NCI-H1105 (cell line): ENCODE measurements at places on chromosomes 12 and 14.

DNA sequence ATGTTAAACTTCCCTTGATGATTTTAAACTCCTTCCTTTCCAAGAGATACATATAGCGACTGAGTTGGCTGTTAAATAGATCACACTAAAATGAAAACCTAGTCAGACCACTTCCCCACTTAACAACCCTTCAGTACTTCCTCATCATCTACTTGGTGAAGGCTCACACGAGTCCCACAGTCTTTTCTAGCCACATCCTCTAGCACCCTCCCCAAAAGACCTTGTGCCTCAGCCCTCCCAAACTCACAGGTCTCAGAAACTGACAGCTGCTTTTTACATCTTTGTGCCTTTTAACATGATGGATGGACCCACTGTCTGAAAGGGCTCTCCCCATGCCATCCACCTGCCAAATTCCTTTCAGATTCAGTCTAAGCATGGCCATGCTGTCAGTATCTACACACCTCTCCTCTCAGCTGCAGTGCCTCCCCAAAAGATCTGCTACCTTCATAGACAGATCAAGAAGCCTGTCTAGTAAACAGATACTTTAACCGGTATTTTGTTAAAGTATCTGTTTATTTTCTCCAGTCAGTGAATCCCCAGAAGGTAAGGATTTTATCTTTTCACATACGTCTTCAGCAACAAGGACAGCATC lies 65.1 kb upstream of the GPHB5 start:
- no peak for DNase-seq

- no peak for DNase-seq
Measured at GRCh38 chr14:74504412-74504811, 10.8 kb downstream of the ISCA2 start.

DNA sequence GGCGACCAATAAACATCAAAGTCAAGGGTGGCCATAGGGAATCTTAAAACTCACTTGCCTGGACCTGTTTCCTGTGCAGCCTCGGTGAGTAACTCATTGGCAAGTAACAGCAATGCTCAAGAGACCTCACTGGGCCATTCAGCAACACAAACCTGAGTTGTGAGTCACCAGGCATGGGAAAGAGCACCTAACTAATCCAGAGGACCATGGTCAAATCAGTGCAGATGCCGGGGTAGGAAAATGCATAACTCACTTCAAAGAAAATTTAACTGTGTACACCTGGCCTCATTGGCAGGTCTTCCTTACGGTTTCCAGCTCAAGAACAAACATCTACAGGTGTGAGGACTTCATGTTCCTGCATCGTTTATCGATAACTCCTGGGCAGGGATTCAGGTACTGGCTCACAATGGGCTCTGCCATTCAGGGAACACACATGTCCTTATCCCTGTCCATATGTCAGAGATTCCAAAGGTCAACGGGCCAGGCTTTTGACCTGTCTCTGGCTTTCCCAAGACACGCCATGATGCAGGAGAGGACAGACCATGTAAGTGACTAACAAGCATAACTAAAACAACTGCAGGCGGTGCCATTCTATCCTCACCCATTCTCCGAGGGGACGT lies 211.8 kb downstream of the ANO2 start:
- DNase-seq = no peak

- DNase-seq = no peak
Measured at GRCh38 chr12:105334001-105334400, 3.5 kb downstream of the C12orf75 start.

GRCh38 chr12:79877246-79877645 lies 57.7 kb downstream of the PPP1R12A start:
- DNase-seq = no peak

- no peak for DNase-seq
Measured at GRCh38 chr12:51508285-51508684, 82.7 kb upstream of the SCN8A start.

GRCh38 chr14:90427848-90428426 lies 31.1 kb downstream of the CALM1 start:
- no peak for DNase-seq

DNA sequence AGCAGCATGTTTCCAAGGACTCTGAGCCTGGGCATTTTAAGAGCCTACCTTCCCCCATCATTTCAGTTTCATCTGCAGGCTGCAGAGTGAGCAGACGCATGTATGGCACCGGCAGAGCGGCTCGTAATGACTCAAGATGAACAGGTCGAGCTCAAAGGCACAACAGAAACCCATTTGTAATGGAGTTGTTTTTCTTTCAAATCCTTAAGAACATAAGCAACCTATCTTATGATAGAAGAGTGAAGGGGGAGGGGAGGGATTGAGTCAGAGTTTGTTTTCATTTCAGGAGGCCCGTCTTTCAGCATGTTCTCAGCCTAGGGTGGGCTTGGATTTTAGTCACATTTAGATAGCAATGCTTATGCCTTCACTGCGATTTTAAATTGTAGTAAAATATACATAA lies 54.9 kb upstream of the CISTR start:
- no peak for DNase-seq
